NCI-H524 treated with DMSO at 0.1 percent for 48 hours (cell line): ENCODE measurements at places on chromosomes 3 and 15.
A peak's percentile ranks its signal among the peaks of the same experiment; 100 is the strongest.

DNA sequence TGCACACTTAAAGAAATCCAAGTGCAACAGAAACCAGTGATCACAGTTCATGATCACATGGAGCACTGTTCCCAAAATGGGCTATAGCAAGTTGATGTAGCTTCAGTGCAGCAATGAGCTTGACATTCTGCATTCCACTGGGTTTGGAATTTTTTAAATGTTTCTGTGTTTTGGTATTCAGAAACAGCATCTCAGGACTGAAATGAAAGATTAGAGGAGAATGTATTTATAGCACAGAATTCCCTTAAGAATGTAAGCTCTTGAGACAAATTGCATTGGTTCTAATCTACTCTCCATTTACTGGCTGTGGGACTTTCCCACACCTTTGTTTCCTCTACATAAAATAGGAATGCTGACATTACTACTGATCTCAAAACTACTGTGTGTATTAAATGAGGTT, 162.7 kb downstream of the FGF12 start:
- no peak for DNase-seq

DNA sequence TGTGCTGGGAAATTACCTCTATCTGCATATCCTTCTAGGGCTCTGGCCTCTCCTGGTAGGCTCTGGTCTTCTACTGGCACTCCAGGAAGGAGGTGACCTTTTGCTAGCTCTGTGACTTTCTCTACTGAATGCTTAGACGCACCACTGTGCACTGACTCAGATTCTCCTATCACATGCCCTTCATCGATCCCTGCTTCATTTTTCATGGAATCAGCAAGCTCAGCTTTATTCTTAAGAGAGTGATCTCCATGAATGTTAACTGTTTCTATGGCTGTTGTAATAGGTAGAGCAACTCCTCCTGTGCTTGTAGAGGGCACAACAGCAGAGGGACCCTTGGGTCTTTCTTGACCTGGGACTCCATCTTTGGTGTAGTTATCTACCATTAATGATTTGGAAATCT, 106.6 kb downstream of the MAP4 start:
- DNase-seq: no peak

DNA sequence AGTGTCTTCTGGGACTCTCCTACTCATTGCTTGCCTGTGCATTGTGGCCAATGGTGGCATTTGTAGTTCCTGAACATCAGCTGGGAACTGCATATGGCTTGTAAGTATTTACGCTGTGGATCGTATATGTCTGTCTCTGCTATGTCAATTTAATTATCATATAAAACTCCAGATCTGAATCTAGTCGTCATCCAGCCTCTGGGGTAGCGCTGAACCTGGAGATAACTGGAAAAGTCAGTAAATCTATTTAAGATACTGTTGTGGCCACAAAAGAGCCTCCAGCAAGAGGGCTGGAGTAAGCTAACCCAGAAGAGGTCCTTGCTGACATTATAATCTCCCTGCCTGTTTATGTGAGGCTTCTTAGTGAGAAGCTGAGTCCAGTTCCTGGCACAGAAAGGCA, 21.6 kb downstream of the MFSD1 start:
- DNase-seq: no peak

- DNase-seq: no peak
Observed at GRCh38 chr3:195080125-195080524, 190.8 kb downstream of the XXYLT1 start.

GRCh38 chr15:59835776-59836175, 146.7 kb upstream of the BNIP2 start:
- DNase-seq: no peak

- peak; percentile 1 for DNase-seq
Observed at GRCh38 chr3:86969500-86970189, 21.3 kb downstream of the VGLL3 start.

DNA sequence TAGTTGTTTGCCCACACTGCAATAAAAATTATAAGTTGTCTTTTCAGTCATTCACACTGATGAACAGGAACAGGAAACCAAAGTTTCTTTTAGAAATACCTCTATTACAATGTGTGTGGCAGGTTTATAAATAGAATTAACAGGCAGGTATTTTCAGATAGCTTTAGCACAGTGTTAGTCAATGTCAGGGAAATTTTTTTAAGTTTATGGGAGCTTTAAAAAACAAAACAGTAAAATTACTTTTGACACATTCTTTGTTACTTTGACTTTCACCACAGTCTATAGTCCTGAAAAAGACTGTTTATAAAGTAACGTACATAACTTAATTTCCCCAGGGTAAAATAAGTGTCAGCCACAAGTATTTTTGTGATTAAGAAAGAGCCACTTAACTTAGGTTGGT, 38.1 kb downstream of the SERPINI1 start:
- no peak for DNase-seq

DNA sequence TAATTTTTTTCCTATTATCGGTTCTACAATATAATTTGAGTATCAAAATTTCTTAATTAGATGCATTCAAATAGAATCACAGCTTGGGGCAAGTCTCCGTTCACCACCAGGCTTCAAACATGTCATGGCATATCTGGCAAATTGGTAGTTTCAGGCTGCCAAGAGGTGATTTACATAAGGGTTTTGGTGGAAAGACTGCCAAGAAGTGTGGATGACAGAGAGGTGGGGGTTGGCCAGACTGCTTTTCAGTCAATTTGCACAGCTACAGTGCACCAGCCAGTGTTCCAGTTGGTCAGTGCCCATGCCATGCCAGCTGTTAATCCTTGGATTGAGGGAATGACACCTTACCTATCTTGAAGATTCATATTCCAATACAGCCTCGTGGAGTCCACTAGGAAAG, 8.4 kb upstream of the GSK3B start:
- DNase-seq: no peak

DNA sequence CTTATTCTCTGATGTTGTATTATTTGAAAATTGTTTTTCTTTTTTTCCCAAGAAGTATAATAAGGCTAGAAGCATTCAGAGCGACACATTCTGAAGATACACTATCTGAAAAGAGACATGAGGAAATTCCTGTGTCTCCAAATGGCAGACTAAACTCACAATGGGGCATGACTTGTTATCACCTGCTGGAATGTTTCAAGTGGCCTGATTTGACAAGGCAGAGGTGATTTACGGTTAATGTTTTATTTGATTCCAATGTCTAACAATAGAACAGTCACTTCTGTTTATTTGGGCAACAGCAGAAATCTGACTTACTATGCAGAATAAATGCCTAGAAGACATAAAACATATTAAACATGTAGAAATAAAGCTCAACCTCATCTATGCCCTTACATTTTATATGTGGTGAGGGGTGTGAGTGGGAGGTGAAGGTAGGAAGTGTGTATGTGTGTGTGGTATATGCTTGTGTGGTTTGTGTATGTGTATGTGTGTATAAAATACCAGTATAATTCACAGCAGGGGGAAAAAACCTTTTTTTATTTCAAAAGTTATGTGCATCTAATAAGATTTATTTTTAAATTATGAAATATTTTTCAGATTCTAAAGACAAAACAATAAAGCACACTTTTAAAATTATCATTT, 1051.7 kb downstream of the ROBO2 start:
- DNase-seq: no peak

- no peak for DNase-seq
Observed at GRCh38 chr3:73314151-73314951, 252.9 kb downstream of the EBLN2 start.

GRCh38 chr3:95971573-95971972, 842.8 kb upstream of the EPHA6 start:
- no peak for DNase-seq

DNA sequence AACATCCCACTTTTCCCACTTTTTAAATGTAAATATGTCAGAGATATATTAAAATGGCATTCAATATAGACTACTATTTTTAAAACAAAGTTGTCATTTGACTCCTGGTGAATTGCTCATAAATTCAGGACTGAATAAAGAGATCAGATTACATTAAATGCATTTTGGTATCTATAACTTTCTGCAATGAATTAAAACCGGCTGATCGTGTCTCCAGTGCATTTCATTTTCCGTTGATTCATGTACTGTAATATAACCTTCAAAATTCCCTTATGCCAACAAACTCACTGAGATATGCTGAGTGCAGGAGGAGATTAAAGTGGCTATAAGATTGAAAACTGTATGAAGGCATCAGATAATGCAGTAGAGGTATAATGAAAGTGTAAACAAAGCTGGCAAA, 361.1 kb upstream of the CDIN1 start:
- DNase-seq: no peak

DNA sequence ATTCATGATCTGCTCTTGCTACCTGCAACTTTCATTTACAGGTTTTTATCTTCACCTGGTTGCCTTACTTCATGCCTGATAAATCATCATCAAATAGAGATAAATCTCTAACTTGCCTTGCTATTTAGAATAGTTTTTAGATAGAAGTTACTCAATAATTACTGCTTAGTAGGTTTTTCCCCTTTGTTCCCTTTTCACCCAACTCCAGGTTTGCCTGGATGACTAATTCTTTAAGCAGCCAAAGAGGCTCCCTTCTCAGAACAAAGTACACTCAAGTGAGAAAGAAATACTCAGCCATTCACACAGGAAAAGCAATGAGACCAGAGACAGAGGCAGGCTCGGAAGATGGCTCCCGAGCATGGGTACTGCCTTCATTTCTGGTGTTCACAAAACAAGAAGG, 268.1 kb upstream of the CRBN start:
- DNase-seq: no peak
